ENCODE measurements at places on chromosomes 7 and 10. TPM values are rescaled to one million over a fixed set of nuclear protein-coding genes. Genes with fewer than 3 reads are reported as not detected.

GRCh38 chr7:18874880-18875279 is 242.6 kb downstream of the TWIST1 start:
- DNase-seq: no peak

DNA sequence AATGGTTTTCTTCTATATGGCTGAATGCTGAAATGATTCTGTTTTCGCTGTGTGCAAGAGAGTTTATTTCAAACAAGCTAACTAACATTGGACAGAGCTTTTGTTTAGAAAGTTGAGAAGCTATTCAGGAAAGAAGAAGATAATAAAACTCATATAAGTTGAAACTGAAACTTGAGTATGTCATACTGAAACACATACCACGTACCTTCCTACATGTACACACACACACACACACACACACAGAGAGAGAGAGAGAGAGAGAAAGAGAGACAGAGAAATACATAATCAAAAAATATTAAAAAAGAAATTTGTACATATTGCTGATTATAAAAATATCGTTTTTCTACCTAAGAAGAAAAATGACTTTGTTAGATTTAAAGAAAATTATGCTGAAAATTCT is 561.9 kb upstream of the KCND2 start:
- DNase-seq: no peak

DNA sequence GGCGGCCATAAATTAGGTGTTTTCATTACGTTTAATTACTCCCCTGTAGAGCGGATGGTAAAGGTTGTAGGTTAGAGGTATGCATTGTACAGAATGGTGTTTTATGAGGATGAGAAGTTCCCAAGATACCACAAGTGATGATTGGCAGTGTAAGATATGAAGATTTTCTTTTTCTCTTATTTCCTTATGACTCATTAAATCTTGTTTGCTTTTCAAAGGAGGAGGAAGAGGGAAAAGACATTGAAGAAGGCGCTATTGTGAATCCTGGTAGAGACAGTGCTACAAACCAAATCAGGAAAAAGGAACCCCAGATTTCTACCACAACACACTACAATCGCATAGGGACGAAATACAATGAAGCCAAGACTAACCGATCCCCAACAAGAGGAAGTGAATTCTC is 133.9 kb downstream of the AASS start:
- DNase-seq: no peak

- DNase-seq: no peak
Measured at GRCh38 chr10:48838834-48839233, 100.8 kb downstream of the LRRC18 start.

DNA sequence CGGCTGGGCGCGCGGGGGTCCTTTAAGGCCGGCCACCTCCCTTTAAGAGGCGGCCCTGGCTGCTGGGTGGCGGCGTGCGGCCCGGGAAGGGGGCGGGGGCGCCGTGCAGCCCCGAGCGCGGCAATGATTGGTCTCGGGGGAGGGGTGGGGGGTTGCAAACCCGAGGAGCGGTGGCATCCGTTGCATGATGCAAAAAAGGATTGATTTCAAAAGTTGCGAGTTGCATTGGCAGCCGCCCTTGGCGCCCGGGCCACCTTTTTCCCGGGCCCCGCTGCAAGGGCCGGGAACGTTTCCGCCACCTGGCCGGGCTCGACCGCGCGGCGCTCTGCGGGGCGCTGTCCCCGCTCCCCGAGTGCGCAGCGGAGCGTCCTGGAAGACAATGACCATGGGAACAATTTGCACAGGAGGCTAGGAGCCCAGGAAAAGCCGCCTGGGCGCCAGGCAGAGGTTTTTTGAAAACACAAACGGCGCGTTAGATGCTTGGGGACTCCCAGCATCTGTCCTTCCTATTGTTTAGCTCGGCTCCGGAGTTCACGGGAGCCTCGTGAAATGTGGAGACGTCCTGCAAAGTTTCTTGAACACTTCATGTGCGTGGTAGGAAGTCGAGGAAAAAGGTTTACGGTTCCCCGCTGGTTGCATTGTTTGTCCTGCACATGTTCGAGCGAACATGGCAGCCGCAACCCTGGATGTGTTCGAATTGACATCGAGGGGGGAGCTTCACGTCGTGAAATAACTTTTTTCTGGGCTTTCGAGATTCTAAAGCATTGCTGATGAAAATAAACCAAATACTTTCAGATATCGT is at the start of gene SEPHS1:
Gene SEPHS1 (minus strand): TSS at position 78 of the 802 bp plus-strand sequence. CDS start 3,343 bp downstream, outside the sequence.
- peak; percentile 84 for DNase-seq

DNA sequence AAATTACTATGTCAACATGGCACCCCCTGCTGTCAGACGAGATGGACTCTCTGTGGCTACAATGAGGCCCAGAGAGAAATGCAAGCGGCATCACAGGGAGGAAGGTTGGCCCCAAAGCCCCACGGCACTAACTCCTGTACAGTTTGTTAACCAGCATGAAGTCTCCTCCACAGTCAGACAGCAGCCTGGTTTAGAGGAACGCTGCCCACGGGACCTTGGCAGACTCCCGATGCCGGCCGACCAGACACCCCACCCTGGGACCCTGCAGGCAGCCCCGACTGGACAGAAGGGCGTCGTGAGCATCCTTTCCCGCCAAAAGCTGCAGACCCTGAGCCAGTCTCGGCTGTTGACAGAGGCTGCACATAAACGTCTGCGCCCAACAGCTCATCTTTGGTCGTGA is 158.8 kb downstream of the DIP2C start:
- DNase-seq: no peak

DNA sequence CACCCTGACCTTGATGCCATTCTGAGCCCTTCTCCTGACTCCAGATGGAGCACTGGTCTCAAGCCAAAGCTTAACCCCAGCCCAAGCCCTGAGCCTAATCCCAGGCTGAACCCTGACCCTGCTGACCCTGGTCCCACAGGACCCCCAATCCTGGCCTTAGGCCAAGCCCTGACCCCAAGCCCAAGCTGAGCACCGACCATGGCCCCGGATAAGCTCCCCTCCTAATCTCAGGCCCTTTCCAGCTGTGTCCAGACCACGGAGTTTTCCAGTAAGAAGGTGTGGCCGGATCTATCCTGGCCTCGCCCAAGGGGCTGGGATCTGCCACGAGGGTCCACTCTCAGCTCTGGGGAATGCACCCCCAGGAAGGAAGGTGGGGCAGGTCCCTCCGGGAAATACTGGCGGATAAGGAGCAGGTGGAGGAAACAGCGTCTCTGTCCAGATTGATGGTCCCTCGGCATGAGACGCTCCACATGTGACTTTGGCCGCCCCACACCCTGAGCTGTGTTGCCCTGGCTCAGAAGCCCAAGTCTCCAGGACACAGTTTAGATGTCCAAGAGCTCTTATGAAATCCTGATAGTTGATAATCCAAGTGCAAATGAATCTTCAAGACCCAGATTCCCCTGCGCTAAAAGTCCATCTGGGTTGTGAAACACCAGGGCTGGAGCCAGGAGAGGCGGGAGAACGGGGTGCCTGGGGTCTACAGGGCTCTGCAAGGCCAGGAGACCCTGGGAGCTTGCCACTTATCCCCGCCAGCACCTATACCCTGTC is 10.4 kb downstream of the ELN start:
- peak; percentile 73 for DNase-seq

GRCh38 chr10:26044141-26044749 is 110.2 kb downstream of the MYO3A start:
- no peak for DNase-seq

- DNase-seq: no peak
Measured at GRCh38 chr10:74760086-74760979, 66.1 kb upstream of the KAT6B start.

DNA sequence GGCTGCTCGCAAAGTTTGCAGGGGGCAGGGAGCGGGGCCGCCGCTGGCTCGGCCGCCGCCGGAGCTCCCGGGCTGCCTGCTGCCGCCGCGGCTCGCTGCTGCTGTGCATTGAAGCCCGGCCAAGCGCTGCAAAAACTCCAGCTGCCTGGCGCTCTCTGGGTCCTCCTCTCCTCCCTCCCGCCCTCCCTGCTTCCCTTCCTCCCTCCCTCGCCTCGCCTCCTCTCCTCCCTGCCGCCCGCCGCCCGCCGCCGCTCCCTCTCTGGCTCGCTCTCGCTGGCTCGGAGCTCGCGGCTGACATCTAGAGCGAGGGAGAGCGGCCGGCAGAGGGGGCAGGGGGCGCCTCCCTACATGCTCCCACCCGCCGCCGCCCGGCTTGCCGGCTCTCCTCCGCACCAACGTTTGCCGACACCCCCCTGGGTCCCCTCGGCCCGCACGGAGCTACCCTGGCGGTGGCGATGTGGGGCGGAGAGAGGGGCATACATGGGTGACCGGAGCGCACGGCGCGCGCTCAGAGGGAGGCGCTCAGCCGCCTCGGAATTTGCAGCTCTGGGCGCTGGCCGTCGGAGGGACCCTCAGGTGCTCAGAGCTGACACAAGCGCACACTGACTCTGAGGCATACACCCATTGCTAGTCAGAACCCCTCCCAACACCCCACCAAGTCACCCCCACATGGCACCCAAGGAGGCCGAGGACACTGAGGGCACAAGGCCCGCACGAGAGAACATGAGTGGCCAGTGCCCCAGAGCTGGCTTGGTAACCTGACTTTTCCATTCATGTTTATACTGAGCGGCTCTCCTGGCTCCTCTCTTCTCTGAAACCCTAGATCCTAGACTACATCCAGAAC is 1.2 kb upstream of the PLXNA4 start:
- DNase-seq: peak; percentile 90

- peak; percentile 51 for DNase-seq
Measured at GRCh38 chr7:149624006-149624405, 126.4 kb upstream of the ZNF746 start.

- no peak for DNase-seq
Measured at GRCh38 chr7:93943816-93944540, 22.4 kb downstream of the GNG11 start.

GRCh38 chr7:103856929-103857328 is 132.5 kb downstream of the RELN start:
- no peak for DNase-seq

GRCh38 chr10:26960308-26960707 is 99.5 kb upstream of the ABI1 start:
- DNase-seq: no peak

DNA sequence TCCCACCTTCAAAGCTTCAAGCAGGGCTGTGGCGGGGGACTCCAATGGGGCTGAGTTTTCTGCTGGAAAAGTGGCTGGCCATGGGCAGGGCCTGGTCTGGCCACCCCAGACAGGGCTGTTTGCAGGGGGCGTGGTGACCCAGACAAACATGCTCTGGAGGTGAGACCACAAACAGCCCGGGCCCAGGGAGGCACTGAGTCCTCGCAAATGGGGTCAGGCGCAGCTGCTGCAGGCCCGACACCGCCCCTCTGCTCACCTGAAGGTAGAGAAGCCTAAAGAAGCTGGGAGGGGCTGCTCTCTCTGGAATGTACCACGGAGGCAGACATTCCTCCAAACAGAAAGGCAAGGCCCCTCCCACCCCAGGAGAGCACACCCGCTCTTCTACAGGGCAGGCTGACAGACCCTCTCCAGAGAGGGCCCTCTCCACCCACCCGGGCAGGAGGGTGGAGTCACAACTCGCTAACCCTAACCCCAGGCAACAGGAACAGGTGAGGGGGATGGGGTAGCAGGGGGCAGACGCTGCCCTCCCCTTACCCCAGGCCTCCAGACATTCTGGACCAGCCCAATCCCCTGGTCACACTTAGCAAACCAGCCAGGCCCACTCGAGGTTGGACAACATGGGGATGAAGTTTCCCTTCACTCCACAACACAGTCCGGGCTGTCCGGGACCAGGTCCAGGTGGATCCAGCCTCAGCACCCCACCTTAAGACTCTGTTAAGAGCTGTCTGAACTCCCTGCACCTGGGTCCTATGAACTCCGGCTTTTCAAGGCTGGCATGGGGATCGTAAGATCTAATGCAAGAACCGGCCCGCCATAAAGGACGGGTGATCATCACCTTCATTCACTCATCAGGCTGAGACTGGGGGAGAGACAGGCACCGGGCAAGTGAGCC is 32.3 kb downstream of the OAT start:
- DNase-seq: no peak

GRCh38 chr10:126502441-126502840 is 114.2 kb upstream of the ADAM12 start:
- no peak for DNase-seq

GRCh38 chr10:31011665-31012022 is 20.0 kb downstream of the ZNF438 start:
- no peak for DNase-seq

- no peak for DNase-seq
Measured at GRCh38 chr10:122455376-122456079, 1.1 kb downstream of the ARMS2 start.

DNA sequence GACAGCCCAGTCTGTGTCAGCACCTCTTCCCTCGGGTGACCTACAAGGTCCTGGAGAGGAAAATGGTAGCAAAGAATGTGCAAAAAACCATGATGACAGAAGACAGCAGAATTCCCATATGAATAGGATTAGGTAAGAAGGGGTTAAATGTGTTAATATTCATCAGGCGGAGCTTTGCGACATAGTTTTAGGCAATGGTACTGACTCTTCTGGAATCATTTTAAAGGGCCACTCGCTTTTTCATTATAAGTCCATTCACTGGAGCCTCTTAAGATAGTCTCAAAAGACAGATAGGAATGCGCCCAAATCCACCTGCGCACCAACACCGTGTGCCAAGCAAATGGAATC is 38.2 kb downstream of the DLG5 start:
- DNase-seq: no peak

DNA sequence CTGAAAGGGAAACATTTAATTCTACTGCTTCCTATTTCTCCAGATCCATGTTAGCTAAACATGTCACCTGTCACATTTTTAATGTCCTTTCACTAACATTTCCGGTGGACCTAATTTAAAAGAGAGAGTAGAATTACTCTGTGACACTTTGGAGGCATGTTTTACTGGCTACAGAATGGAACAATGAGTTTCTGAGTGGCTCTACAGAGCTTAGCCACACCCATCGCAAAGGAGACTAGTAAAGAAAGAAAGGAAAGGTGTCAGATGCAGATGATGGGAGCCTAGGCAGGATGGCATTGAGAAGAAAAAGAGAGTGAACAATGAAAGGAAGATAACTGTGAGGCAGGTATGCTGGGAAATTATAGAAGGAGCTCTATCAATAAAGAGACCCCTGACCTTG is 35.9 kb downstream of the NDUFB2 start:
- DNase-seq: no peak

GRCh38 chr7:153066711-153067110 is 307.2 kb downstream of the ACTR3B start:
- DNase-seq: no peak

DNA sequence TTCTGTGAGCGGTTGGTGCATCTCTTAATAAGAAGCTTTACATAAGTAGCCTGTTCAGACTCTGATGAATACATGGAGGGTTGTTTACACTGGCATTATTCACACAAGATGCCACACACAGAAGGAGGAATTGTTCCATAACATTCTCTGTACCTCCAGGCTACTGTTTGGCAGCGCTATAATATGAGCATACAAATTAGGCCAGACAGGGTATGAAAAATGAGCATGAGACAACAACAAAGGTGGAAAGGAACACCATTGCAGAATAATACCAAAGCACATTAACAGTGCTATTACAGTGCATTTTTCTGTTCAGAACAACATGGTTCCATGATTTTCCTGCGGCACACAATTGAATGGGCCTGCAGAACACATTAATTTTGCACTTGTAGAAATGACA is 417.2 kb upstream of the C7orf33 start:
- no peak for DNase-seq

CABCOCO1 gene
- not detected for total RNA-seq

SNCG gene
- total RNA-seq: 21.2 TPM

ELFN1 gene
- total RNA-seq: 12.0 TPM

ASB15 gene
- total RNA-seq: 96.2 TPM

MAGI2 gene
- total RNA-seq: 3.6 TPM

SORBS1 gene
- total RNA-seq: 703 TPM

STEAP2 gene
- 15.1 TPM for total RNA-seq

ZNF853 gene
- total RNA-seq: 11.1 TPM

GAD2 gene
- total RNA-seq: not detected

PRR15 gene
- 0.35 TPM for total RNA-seq

WNT8B gene
- total RNA-seq: not detected

OR13A1 gene
- not detected for total RNA-seq

C7orf57 gene
- not detected for total RNA-seq

NPFFR1 gene
- total RNA-seq: 0.02 TPM

TAS2R5 gene
- not detected for total RNA-seq

Data from left ventricle myocardium superior (tissue), 1 donor.